ENCODE measurements at places on chromosomes 3 and 15.

- DNase-seq = no peak
Measured at GRCh38 chr3:184336547-184337398, 627 bp upstream of the FAM131A start.

GRCh38 chr15:62301993-62302675 is 137.0 kb upstream of the C2CD4B start:
- no peak for DNase-seq

- no peak for DNase-seq
Measured at GRCh38 chr3:177491296-177492032, 294.2 kb upstream of the TBL1XR1 start.

GRCh38 chr3:12995389-12996180 is 77.6 kb downstream of the IQSEC1 start:
- no peak for DNase-seq

DNA sequence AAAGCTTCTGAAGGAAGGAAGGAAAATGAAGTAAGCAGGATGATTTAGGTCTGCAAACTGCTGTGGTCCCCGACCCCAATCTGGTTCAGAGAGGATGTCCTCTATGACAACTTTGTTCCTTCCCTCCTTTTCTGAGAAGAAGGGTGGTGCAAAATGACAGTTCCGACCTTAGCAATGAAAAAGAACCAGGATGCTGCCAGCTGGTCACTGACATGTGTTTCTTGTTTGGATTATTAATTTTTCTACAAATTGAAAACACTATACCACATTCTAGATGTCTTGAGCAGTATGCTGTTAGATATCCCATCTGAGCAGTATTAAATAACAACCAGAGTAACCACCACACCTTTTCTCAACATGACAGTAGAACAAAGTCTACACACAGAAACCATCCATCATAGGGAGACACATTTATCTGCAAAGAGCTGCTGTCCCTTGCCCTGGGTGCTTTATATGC is 27.5 kb downstream of the CDCP1 start:
- no peak for DNase-seq

DNA sequence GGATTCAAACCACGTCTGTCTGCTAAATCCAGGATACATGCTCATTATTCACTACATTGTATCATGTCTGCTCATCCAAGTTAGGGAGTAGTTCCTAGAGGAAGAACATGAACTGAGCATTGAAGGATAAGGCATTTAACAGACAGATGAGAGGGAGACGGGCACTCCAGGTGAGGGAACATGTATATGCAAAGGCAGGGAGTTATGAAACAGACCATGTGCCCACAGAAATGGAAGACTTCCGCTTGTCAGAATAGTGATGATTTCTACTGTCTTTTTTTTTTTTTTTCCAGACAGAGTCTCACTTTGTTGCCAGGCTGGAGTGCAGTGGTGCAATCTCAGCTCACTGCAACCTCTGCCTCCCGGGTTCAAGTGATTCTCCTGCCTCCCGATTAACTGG is 5.0 kb upstream of the NDUFAF1 start:
- DNase-seq = no peak

- no peak for DNase-seq
Measured at GRCh38 chr3:116188231-116188785, 257.0 kb downstream of the LSAMP start.

DNA sequence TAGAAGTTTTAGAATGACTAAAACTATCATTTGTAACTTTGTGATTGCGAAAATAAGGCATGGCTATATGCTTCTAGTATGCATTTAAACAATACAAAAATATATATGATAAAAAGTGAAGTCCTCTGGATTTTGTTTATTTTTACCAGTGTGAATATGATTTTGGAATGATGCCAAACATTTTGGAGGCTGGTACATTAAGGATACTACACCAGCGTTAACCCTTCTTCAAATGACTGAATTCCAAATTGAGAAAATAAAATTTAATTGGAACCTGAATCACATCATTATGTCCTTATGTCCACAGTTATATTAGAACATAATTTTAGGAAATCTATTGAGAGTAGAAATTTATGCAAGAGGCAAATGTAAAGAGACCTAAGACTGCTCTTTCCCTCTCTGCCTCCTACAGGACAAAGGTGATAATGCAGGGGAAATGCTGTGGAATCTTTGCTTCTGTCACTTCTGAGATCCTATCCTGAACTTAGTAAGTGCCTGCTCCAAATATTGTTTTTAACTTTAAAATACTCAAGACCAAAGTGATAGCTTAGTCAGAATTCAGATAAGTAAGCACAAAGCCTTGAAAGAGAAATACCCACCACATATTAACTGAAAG is 121.1 kb upstream of the NANOGP8 start:
- no peak for DNase-seq

GRCh38 chr15:56168394-56168793 is 75.3 kb downstream of the RFX7 start:
- no peak for DNase-seq

- no peak for DNase-seq
Measured at GRCh38 chr3:140219291-140219690, 284.3 kb downstream of the CLSTN2 start.

GRCh38 chr3:174329321-174329720 is 529.8 kb upstream of the NAALADL2 start:
- no peak for DNase-seq

DNA sequence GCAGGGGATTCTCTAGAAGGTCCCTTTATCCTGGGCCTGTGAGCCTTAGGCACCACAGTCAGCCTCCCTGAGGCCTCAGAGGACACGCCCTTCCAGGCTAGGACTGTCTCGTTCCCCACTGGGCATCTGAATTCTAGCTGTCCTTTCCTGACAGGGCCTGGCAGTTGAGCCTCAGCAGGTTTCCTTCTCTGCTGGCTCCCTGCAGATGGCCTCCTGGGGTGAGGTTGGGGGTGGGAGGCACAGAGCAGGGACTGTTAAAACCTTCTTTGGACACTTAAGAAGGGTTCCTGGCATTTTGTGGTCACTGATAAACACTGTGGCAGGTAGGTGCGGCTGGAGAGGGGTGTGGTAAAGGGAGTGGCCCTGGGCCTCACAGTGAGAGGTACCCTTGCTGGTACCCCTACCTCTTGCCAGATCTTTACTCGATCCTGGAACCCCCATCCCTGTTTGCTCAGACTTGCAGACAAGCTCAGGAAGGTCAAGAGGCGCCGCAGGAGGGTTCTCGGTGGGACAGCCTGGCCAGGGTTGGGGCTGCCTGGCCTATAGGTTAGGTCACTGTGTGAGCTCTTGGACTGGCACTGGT is 8.5 kb downstream of the CLK3 start:
- no peak for DNase-seq

DNA sequence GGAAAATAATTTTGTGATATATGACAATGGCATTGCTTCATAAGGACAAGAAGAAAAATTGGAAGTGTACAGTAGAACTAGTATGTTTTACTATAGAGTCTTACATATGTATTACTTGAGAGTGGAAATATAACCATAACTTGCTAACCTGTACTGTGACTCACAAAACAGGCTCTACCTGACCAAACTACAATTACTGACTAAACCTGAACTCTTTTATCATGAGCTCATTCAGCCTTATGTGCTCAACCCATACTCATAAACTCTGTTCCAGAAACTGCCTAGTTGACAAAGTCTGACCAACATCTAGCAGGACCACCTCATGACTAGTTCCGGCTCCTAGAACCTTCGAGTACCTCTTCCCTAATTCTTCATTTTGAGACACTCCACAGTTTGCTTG is 6.3 kb downstream of the CDIN1 start:
- no peak for DNase-seq

DNA sequence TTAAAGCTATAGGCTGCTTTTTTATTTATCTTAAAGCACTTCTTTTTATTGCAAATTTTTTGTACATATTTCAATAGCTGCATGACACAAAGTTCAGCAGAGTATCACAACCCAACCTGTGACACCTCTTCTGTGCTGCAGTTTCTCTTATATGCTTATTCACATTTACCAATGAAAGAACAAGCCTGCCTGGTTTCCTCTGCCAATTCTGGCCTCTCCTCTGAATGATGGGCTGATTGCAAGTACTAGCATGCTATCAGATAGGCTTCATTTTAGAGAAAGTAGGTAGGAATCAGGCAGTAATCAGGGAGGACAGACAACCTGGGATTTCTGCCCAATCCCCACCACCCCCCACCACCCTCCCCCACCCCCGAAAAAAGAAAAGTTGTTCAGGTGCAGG is 26.6 kb downstream of the ACKR4 start:
- no peak for DNase-seq

DNA sequence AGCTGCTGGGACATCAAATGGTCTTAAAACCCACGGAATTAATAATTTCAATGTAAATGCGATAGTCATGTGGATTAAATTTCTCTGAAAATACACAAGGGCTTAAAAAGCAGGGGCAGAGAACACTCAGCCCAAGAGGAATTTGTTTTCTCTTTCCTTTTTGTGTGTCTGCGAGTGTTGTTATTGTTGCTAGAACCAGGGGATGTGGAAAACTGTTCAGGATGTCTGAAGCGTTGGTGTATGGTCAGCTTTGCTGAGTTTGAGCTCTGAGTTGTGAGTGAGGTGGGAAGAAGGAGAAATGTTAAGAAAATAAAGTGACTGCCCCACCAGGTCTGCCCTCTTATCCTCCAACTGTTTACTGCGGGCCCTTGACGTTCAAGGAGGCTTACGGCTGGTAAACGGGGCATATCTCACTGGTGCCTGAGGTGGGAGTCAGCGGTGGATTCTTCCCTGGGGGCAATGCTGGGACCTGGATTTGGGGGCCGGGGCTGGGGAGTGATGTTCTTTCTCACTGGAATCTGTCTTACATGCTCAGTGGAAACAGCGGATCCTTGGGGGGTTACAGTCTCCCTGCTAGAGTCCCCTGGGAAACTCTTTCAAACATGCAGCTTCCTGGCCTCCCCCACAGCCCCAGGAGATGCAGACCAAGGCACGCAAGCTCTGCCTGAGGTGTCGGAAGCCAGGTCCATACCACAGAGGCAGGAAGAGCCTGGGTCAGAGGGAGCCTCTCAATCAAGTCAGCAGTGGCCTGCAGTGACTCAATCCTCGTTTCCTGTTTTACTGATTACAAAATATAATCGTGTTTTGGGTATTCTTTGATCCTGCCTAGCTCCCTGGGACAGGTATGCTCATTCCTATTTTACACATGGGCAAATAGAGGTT is 41.8 kb downstream of the ITGA11 start:
- no peak for DNase-seq

- no peak for DNase-seq
Measured at GRCh38 chr3:54087581-54088410, 34.6 kb upstream of the CACNA2D3 start.

GRCh38 chr15:85059734-85060133 is 78.1 kb downstream of the PDE8A start:
- no peak for DNase-seq

DNA sequence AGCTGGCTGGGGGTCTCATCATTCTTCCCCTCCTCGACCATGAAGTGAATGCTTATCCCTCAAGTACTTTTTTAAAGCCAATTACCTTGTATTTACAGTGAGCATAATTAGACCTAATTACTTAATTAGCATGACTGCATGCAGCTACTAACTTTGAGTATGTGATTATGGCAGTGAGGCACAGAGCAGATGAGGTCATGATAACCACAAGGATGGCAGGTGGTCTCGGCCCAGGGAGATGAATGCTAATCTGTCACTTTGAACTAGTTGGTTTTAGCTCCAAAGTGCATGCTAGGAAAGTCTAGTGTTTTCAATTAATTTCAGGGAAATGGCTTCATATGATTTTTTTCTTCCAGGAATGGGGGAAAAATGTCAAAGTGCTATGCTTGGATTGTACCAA is 233.8 kb downstream of the NTRK3 start:
- DNase-seq = no peak

Data from CD8-positive, alpha-beta memory T cell (primary cell).